ENCODE measurements at places on chromosomes 5 and 9.
A peak's percentile ranks its signal among the peaks of the same experiment; 100 is the strongest.

GRCh38 chr9:30280229-30280900 lies 2104.1 kb upstream of the ACO1 start:
- DNase-seq = peak; percentile 25

GRCh38 chr9:6575324-6576034 lies 70.0 kb downstream of the GLDC start:
- DNase-seq = no peak

GRCh38 chr5:172858511-172858989 lies 24.5 kb downstream of the ERGIC1 start:
- DNase-seq = no peak

GRCh38 chr9:86807367-86807976 lies 139.8 kb downstream of the GAS1 start:
- no peak for DNase-seq
